C1 segment of cervical spinal cord (tissue), 14 donors: ENCODE measurements at places on chromosomes 2 and 18.

GRCh38 chr2:71460595-71461303 lies 7.4 kb downstream of the DYSF start:
- no peak for DNase-seq

GRCh38 chr2:214103276-214104001 lies 307.4 kb upstream of the VWC2L start:
- no peak for DNase-seq

DNA sequence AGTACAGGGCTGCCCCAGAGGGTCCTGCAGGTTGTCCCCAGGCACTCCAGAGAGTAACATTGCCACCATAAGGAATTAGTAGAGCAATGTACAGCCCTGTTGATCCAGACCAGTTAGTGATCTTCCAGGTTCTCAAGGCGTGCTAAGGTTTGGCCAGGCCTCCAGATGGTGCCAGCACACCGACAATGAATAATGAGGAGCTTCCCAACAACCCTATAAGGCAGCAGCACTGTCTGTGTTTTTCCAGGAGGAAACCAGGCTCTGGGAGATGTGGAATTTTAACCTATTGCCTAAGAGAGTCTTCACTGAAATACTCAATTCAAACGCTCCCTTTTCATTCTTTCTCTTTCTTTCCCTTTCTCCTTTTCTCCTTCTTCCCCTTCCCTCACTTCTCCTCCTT lies 122.1 kb downstream of the MGAT5 start:
- no peak for DNase-seq

GRCh38 chr18:76708071-76708721 lies 114.2 kb upstream of the ZNF236 start:
- DNase-seq: no peak

GRCh38 chr2:173555833-173556232 lies 201.2 kb downstream of the CDCA7 start:
- no peak for DNase-seq

GRCh38 chr2:78992807-78993517 lies 32.5 kb upstream of the REG3G start:
- no peak for DNase-seq

GRCh38 chr2:1736997-1737480 lies 7.3 kb downstream of the PXDN start:
- DNase-seq: no peak

DNA sequence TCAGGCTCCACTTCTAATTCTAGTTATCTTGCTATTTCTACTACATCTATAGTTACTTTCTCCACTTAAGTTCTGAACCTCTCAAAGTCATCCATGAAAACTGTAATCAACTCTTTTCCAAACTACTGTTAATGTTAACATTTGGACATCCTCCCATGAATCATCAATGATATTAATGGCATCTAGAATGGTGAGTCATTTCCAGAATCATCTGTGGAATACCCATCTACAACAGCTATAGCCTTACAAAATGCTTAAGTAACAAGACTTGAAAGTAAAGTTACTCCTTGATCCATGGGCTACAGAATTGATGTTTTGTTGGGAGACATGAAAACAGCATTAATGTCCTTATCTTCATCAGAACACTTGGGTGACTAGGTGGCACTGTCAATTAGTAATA lies 35.4 kb downstream of the BARD1 start:
- no peak for DNase-seq

DNA sequence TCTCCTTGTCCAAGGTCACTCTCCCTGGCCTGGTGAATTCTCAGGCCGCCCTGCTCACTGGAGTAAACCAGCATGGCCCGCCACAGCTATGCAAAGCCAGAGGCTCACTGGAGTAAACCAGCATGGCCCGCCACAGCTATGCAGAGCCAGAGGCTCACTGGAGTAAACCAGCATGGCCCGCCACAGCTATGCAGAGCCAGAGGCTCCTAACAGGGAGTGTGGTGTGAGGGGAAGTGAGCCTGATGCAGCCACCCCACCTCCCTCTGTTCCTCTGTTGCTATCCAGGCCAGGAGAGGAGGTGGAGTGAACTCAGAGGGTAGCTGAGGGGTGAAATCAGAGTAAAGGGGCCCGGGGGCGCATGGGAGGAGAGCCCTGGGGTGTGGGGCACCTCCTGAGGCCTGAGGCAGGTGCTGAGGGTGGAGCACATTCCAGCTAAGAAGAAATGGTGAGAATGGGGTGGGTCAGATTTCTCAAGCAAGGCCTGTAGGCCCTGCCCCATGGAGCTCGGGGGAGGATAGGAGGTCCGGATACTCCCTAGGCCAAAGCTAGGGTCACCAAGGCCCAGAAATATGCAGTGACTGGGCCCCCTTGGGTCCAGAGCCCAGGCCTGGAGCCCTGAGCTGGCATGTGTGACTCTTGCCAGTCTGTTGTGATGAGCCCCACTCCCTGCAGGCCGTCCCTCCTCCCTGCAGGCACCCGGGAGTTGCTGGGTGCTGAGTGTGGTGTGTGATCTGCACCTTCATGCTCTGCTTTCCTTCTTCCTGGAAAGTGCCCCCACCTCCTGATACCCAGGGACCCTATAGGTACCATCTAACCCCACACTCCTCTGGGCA lies 1.5 kb downstream of the ATP6V1B1 start:
- no peak for DNase-seq

- no peak for DNase-seq
Measured at GRCh38 chr2:173355132-173355865, 627 bp downstream of the CDCA7 start.

GRCh38 chr2:237735798-237736197 lies 62.8 kb upstream of the RBM44 start:
- no peak for DNase-seq

GRCh38 chr2:206993396-206993911 lies 54.1 kb downstream of the CPO start:
- DNase-seq: no peak

GRCh38 chr2:181837563-181837962 lies 54.0 kb upstream of the ITPRID2 start:
- no peak for DNase-seq

GRCh38 chr2:234203135-234203984 lies 152.9 kb downstream of the SPP2 start:
- DNase-seq: no peak

GRCh38 chr2:206611191-206611590 lies 31.1 kb upstream of the FAM237A start:
- DNase-seq: no peak

DNA sequence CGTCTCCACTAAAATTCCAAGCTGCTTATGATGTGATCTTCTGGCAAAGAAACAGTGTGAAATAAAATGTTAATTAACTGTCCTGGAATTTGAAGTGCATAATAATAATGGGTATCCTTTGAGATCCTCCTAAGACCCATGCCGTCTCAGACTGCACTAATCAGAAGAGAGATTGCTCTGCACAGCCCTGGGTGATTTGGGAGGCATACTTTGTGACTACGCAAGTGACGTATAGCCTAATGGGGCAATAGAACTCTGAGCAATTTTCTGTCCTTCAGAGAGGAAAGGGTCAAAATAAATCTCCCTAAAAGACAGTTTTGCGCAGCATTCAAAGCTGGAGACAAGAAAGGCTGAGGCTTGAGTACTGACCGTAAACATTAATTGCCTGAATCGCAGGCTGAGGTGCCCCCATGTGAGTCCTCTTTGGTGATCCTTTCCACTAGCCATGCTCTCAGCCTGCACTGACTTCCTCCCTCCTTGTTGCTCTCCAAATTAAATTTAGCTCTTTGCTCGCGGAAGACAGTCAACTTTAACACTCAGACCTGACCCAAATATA lies 76.0 kb downstream of the DPP4 start:
- no peak for DNase-seq

- DNase-seq: no peak
Measured at GRCh38 chr18:67408240-67408639, 108.3 kb downstream of the DSEL start.

- no peak for DNase-seq
Measured at GRCh38 chr2:236774171-236774570, 204.5 kb downstream of the ACKR3 start.

DNA sequence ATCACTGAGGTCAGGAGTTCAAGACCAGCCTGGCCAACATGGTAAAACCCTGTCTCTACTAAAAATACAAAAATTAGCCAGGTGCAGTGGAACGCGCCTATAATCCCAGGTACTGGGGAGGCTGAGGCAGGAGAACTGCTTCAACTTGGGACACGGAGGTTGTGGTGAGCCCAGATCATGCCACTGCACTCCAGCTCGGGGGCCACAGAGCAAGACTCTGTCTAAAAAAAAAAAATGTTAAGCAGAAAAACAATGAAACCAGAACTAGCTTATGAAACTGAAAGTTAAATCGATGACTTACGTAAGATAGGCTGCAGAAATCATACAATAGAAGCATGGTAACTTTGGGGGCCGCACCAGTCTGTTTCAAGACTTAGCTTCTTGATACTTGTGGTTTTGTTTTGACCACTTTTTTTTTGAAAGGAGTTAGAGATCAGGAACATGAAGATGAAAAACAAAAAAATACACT lies 6.2 kb upstream of the GPR155 start:
- no peak for DNase-seq

DNA sequence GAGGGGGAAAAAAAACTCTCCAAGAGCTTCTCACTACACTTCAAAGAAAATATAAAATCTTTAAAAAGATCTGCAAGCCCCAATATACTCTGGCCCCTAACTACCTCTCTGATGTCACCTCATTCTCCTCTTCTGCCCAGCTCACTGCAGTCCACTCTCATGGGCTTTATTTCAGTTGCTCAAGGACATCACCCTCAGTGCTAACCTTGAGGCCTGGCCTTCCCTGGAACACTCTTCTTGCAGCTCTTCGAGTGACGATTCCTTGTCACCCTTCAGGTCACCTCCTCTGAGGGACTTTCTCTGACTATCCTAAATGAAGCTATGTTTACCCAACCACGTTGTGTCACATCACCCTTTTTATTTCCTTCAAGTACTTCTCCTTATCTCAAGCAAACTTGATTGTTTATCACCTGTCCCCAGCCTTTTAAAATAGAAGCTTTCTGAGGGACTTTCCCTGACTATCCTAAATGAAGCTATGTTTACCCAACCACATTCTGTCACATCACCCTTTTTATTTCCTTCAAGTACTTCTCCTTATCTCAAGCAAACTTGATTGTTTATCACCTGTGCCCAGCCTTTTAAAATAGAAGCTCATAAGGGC lies 10.4 kb downstream of the RTTN start:
- no peak for DNase-seq

- DNase-seq: no peak
Measured at GRCh38 chr2:48674933-48675332, 57.3 kb downstream of the GTF2A1L start.

DNA sequence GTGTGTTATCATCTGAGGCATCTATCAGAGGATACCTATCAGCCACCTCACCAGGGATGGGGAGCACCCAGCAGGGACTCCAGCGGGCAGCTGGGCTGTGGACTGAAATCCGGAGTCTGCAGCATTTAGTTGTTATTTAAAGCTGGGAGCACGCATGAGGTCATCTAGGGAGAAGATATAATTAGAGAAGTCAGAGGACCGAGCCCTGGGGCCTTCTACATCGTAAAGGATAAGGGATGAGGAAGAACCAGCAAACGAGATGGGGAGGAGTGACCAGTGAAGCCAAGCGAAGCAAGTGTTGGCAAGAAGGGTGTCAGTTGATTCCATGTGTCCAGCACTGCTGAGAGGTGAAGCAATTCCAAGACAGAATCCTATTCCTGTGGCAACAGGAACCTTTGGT lies 70.3 kb downstream of the STEAP3 start:
- no peak for DNase-seq

GRCh38 chr2:71713581-71714580 lies 260.5 kb downstream of the DYSF start:
- no peak for DNase-seq

GRCh38 chr18:57705011-57705410 lies 83.4 kb upstream of the NARS1 start:
- DNase-seq: no peak

GRCh38 chr2:159175182-159175581 lies 111.3 kb downstream of the WDSUB1 start:
- DNase-seq: no peak

GRCh38 chr2:68834737-68835376 lies 36.3 kb downstream of the BMP10 start:
- DNase-seq: no peak
